ENCODE measurements at places on chromosomes 5 and 9. TPM values are rescaled to one million over a fixed set of nuclear protein-coding genes. Genes with fewer than 3 reads are reported as not detected.

DNA sequence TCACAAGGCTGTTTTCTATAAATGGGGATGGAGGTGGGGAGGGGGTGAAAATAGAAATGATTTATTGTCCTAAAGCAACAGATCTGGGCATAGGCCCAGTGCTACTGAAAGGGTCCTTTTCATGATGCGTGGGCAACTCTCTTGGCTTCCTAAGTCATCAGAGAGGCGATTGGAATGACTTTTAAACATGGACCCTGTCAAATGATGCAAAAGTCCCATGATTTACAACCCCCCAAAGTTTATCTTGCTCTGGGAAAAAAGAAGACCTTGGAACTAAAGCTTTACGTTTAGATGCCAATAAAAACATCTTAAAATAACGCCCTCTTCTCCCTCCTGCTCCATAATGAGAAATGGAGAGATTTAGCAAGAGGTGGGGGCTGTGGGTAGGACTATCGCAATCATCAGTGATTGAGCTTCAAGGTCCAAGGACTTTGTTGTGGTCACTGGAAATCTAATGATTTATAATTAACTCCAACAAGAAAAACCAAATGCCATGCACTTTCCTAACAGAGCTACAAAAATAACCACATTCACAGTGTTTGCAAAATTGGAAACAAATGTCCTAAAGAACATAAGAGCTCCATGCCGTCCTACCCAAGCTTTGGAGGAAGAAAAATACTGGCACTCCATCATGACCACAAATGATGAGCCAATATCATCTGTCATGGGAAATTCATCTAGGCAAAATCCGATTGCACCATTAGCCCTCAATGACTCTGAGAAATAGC lies 167.5 kb upstream of the CLINT1 start:
- H3K27me3 ChIP-seq, result no peaks in the 10 kb centered on the region
- no peak overlapping the region for H3K4me3 ChIP-seq
- H3K27ac ChIP-seq, result no peak overlapping the region

DNA sequence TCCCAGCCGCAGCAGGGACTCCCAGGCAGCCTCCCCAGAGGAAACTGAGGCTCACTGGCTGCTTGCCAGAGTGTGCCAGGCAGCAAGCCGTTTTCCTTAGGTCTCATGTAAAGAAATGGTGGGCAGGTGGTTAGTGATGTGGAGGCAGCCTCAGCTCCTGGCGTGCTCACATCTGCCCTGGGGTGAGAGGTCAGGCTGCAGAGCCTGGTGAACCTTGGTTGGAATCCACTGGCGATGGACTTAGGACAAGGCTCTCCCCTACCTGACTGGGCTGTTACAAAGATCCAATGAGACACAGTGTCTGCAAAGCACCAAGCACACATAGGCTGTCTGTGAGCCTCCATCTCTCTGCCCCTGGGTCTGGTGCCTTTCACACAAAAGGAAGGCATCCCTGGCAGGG lies 30.9 kb downstream of the LHX6 start:
- H3K4me3 ChIP-seq, result no peak overlapping the region
- no peak for DNase-seq
- no peaks in the 10 kb centered on the region for H3K36me3 ChIP-seq
- H3K27ac ChIP-seq, result no peak overlapping the region
- no peaks in the 10 kb centered on the region for H3K4me1 ChIP-seq
- no peaks in the 10 kb centered on the region for H3K27me3 ChIP-seq

RAD50 gene
- 24.0 TPM for total RNA-seq

- no peak overlapping the region for H3K4me3 ChIP-seq
- H3K36me3 ChIP-seq, result no peaks in the 10 kb centered on the region
- H3K4me1 ChIP-seq, result peaks cover 10% of the 10 kb centered on the region
- no peak for DNase-seq
Measured at GRCh38 chr5:173282916-173283315, 45.3 kb downstream of the STC2 start.

- no peaks in the 10 kb centered on the region for H3K27me3 ChIP-seq
- no peak for DNase-seq
- H3K4me3 ChIP-seq, result no peak overlapping the region
- no peak overlapping the region for H3K27ac ChIP-seq
- H3K4me1 ChIP-seq, result no peaks in the 10 kb centered on the region
Measured at GRCh38 chr5:12624776-12625560, 720.7 kb upstream of the CTNND2 start.

PDLIM4 gene
- 136 TPM for total RNA-seq

DNA sequence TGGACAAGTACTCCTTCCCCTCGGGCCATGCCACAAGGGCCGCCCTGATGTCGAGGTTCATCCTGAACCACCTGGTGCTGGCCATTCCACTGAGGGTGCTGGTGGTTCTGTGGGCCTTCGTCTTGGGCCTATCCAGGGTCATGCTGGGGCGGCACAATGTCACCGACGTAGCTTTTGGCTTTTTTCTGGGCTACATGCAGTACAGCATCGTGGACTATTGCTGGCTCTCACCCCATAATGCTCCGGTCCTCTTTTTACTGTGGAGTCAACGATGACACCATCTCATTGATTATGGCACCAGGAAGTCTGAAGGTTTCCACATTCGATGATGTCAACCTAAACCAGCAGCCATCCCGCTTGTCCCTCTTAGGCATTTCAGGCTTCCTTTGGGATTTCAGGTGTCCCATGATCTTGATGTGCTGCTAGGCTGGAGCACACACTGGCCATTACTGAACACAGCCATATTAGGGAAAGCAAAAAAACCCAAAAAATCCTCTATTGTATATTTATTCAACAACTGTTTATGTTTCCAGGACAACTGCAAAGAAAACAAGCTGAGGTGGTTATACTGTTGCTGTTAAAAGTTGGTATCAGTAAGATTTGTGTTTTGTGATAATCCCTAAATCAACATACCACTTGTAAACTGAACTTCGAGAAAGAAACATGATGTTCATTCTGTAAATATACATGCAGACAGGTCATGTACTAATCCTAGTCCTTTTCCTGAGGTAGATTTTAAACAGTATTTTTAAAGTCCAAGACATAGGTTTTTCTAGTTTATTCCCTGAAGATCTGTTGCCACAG lies 1.1 kb downstream of the PLPP6 start:
- H3K4me3 ChIP-seq, result peak overlapping the region; percentile 95
- no peak for DNase-seq
- no peaks in the 10 kb centered on the region for H3K36me3 ChIP-seq

- H3K27ac ChIP-seq, result no peak overlapping the region
- H3K27me3 ChIP-seq, result no peaks in the 10 kb centered on the region
- no peak for DNase-seq
- H3K36me3 ChIP-seq, result peaks cover 71% of the 10 kb centered on the region
Measured at GRCh38 chr5:1820381-1820780, 19.2 kb downstream of the NDUFS6 start.

GRCh38 chr5:141565826-141566570 lies 52.8 kb downstream of the DIAPH1 start:
- no peak overlapping the region for H3K4me3 ChIP-seq
- H3K27me3 ChIP-seq, result no peaks in the 10 kb centered on the region
- peaks cover 77% of the 10 kb centered on the region for H3K36me3 ChIP-seq
- peaks cover 13% of the 10 kb centered on the region for H3K4me1 ChIP-seq
- H3K27ac ChIP-seq, result no peak overlapping the region

PCDHGA2 gene
- total RNA-seq, result 3.8 TPM

DOCK8 gene
- total RNA-seq, result 45.1 TPM

GRCh38 chr5:10521466-10522223 lies 42.2 kb upstream of the ANKRD33B start:
- DNase-seq, result no peak
- no peaks in the 10 kb centered on the region for H3K4me1 ChIP-seq
- no peak overlapping the region for H3K27ac ChIP-seq
- H3K4me3 ChIP-seq, result no peak overlapping the region

PCDHGA6 gene
- total RNA-seq, result 4.1 TPM

SLC36A2 gene
- total RNA-seq, result not detected

GRCh38 chr5:127660047-127660733 lies 11.3 kb downstream of the CTXN3 start:
- H3K27ac ChIP-seq, result peak overlapping the region; percentile 67
- H3K27me3 ChIP-seq, result no peaks in the 10 kb centered on the region
- no peak overlapping the region for H3K4me3 ChIP-seq
- peaks cover 44% of the 10 kb centered on the region for H3K4me1 ChIP-seq
- DNase-seq, result no peak

DNA sequence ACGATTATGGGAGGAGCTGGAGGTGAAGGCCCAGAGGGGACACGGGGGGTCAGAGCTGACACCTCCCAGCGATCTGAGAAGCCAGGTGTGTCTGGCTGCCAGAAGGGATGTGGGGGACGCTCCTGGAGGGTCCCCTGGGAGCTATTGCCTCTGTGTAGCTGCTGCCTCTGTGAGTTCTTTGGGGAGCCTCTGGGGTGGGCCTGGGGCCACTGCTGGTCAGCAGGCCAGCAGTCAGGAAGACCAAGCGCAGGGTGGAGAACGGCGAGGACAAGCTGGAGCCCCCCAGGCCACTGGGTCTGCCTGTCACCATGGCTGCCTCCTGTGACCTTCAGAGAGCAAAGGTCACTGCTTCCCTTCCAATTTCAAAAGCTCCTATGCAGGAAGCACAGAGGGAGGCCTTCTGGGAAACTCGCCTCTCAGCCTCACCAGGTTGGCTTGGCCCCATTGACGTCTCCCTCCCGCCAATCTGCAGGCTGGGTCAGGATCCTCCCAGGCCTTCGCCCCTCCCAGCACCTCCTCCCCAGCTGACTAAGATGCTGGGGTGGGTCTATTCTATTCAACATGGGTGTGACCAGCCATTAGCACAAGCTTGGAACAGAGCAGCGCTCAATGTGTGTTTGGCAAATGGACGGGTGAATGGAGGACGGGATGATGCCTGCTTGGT lies 126.4 kb downstream of the GAPVD1 start:
- H3K27ac ChIP-seq, result no peak overlapping the region
- no peak overlapping the region for H3K4me3 ChIP-seq
- no peaks in the 10 kb centered on the region for H3K27me3 ChIP-seq
- no peak for DNase-seq
- no peaks in the 10 kb centered on the region for H3K36me3 ChIP-seq
- no peaks in the 10 kb centered on the region for H3K4me1 ChIP-seq

DNA sequence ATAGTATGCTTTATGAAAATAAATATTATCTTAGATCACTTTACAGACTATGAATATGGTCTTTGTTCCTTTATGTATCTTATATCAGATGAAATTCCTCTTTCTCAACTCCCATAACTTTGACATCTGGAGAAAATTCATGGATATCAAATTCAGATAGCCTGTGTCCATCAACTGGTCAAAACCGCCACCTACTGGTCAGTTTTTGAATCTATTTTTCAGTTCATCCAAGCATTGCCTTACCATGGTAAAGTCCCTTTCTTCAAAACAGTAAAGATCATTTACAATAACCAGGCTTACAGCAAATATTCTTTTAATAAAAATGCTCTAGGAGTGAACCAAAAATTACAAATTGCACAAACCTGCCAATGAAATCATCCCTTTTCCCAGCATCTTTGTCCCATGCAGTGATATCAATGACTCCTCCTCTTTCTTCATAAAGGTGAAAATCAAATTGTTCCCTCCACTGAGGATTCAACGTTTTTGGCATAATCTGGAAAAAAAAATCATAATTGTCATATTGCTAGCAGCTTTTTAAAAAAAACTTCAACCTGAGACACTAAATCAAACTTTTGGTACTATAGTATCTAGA lies 290.5 kb downstream of the SLF1 start:
- H3K4me1 ChIP-seq, result no peaks in the 10 kb centered on the region
- no peak for DNase-seq
- H3K4me3 ChIP-seq, result no peak overlapping the region
- H3K27ac ChIP-seq, result no peak overlapping the region
- no peaks in the 10 kb centered on the region for H3K36me3 ChIP-seq
- no peaks in the 10 kb centered on the region for H3K27me3 ChIP-seq

DNA sequence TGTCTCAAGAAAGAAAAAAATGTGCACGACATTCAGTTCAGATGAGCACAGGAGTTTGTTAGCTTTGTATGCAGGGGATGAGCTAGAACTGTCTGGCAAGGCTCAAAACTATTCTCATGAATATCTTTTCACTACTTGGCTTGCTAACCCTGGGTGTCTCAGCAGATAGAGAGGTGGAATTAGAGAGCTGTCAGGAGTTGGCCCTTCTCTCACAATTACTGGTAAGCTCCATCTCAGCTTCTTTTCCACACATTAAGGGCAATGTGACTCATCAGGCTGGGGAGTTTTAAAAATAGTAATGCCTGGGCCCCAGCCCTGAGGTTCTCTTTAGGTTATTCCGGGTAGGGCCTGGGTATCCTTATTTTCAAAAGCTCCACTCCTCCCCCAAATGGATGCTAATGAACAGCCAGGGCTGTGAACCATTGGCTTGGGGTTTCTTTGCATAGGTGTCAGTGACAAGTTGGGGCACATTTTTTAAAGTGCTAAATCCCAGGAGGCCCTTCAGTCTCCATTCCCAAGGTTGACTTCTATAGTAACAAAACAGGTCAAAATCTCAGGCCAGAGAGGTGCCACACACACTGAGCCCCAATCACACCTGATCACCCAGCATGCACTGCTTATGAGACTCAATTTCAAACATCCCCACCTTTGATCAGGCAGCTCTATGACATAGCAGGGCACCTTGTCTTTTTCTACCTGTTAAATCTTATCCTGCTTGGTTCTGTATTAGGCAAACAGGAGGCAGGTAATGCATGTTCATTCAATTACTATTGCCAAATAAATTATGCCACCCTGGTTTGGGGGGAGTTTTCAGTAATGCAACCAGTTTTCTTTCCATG lies 239.7 kb upstream of the DAP start:
- no peaks in the 10 kb centered on the region for H3K27me3 ChIP-seq
- DNase-seq, result no peak
- H3K36me3 ChIP-seq, result no peaks in the 10 kb centered on the region

PROB1 gene
- total RNA-seq, result 10.4 TPM

CDH18 gene
- under 0.01 TPM for total RNA-seq

GRCh38 chr5:110106750-110107149 lies 417.0 kb downstream of the MAN2A1 start:
- H3K27ac ChIP-seq, result no peak overlapping the region
- H3K36me3 ChIP-seq, result no peaks in the 10 kb centered on the region
- no peak for DNase-seq
- H3K4me1 ChIP-seq, result no peaks in the 10 kb centered on the region

GRCh38 chr9:20397348-20397747 lies 225.0 kb downstream of the MLLT3 start:
- H3K27ac ChIP-seq, result no peak overlapping the region
- H3K4me3 ChIP-seq, result no peak overlapping the region
- DNase-seq, result no peak
- H3K27me3 ChIP-seq, result no peaks in the 10 kb centered on the region
- no peaks in the 10 kb centered on the region for H3K36me3 ChIP-seq
- H3K4me1 ChIP-seq, result peaks cover 12% of the 10 kb centered on the region

DNA sequence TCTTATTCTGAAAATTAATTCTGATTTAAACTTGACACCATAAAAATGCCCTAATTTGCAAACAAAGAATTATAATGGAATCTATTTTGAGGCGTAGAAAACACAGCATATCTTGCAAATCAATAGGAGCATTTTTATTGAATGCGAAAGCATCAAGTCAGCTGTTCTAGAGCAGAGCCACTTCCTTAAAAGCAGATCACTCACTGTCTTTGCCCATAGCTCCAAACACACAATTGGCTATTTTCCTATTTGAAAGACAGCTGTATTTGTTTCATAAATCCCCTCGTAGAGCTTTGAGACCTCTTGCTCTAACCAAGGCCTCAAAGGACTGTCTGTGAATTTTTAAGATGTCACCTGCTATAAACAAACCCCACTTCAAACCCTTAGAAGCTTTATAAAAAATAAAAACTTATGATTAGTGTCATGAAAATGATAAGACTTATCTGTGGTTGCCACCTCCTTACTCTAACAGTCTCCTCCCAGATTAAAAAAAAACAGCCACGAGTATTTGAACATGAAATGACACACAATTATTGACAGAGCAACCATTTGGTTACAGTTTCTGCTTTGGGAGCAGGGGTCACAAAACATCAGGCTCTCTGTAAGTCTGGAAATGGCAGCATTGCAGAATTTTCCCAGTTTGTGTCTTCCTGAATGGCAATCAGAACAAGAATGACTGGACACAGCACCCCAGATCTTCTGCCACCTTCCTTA lies 75.6 kb upstream of the RASEF start:
- no peaks in the 10 kb centered on the region for H3K27me3 ChIP-seq
- H3K4me3 ChIP-seq, result no peak overlapping the region
- no peaks in the 10 kb centered on the region for H3K36me3 ChIP-seq
- H3K4me1 ChIP-seq, result no peaks in the 10 kb centered on the region
